Stimulated activated CD8-positive, alpha-beta memory T cell treated with anti-CD3 and anti-CD28 coated beads, Interleukin-4, amount 100 ng/mL, for 48 hours (primary cell): ENCODE measurements at places on chromosomes 11 and 22.

- DNase-seq: peak; percentile 72
Measured at GRCh38 chr11:2301631-2302305, at the start of the genes C11orf21 and TSPAN32. Gene C11orf21, minus strand, starts transcription at chr11:2301918. Its CDS starts 110 bp downstream, at chr11:2301808. Gene TSPAN32, plus strand, starts transcription at chr11:2302013. Its CDS starts 137 bp downstream, at chr11:2302150.

DNA sequence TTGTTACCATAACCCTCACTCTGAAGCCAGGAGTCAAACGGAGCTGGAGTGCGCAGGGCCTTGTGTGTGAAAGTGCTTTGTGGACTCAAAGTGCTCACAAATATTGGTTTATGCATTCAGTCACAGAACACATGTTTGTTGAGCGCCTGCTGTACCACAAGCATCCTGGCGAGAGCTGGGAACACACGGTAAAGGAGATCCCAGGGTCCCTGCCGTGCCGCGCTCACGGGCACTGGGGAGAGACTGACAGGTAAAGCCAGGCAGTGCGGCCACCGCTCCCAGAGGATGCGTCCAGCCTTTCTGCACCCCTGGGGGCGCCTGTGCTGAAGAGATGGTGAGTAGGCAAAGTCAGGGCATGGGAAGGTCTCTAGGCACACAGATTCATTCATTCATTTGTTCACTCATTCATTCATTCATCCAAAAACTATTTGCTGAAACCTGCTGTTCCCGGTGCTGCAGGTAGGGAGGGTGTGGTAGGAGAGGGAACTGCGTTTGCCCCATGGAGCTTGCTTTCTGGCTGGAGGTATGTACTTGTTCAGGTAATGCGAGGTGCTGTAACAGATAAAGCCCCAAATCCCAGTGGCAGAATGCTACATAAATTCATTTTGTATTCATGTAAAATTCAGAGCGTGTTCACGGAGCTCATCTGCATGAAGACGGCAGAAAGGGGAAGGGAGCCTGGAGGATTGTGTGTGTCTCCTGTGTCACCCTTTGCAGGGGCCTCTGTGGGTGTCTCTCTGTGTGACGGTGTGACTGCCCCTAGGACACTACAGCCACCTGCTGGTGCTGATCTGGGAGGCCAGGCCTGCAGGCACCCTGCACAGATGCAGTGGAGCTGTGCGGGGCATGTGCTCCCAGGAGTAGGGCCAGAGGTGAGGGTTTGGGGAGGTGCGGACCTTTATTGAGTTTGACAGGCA is 167.0 kb upstream of the B3GAT1 start:
- no peak for DNase-seq

DNA sequence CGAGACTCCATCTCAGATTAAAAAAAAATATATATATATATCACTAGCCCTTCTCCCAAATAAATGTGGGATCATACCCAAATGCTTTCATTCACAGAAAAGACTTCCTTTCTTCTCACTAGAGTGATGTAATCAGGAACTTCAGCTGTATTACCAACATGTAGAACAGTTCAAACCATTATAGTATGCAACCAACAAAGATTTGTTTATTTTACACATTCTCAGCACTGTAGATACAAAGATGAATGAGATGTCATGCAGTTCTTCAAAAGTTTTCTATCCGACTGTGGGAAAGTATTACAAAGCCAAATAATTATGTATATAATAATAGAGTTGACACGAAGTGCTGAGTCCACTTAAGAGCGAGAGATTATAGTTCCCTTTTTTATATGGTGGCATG is 22.2 kb upstream of the ZNF143 start:
- DNase-seq: no peak

DNA sequence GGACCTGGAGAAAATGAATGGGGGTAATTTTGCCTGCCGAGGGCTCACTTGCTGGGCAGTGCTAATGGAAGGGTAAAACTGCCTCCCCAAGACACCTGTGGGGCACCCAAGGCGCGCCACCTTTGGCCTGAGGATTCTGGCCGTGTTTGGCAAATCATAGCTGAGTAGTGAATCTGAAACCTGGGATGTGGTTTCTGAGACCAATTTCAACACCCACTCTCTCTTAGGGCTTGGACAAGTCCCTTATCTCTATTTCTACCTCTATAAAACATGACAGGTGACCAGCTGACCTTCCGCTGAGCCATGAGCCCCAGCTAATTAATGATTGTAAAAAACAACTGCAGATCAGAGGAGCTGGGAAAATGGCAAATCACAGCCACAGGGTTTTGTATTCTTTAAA is 1.5 kb upstream of the PACSIN3 start:
- DNase-seq: no peak

- DNase-seq: no peak
Measured at GRCh38 chr11:47716692-47717091, 1.5 kb upstream of the AGBL2 start.

GRCh38 chr11:11584530-11584810 is 37.3 kb downstream of the GALNT18 start:
- no peak for DNase-seq

DNA sequence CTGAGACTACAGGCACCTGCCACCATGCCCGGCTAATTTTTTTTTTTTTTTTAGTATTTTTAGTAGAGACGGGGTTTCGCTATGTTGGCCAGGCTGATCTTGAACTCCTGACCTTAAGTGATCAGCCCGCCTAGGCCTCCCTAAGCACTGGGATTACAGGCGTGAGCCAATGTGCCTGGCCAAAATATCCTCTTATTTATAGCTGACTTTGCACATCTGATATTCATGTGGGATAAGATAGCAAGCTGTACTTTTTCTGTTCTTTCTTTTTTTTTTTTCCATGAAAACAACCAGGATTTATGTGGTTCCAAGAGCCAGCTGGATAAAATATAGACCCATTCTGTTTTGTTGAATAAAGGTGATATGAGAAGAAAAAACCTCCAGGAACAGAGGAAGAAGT is 12.1 kb upstream of the XBP1 start:
- DNase-seq: no peak

GRCh38 chr11:34124885-34125668 is 19.6 kb downstream of the NAT10 start:
- DNase-seq: no peak

DNA sequence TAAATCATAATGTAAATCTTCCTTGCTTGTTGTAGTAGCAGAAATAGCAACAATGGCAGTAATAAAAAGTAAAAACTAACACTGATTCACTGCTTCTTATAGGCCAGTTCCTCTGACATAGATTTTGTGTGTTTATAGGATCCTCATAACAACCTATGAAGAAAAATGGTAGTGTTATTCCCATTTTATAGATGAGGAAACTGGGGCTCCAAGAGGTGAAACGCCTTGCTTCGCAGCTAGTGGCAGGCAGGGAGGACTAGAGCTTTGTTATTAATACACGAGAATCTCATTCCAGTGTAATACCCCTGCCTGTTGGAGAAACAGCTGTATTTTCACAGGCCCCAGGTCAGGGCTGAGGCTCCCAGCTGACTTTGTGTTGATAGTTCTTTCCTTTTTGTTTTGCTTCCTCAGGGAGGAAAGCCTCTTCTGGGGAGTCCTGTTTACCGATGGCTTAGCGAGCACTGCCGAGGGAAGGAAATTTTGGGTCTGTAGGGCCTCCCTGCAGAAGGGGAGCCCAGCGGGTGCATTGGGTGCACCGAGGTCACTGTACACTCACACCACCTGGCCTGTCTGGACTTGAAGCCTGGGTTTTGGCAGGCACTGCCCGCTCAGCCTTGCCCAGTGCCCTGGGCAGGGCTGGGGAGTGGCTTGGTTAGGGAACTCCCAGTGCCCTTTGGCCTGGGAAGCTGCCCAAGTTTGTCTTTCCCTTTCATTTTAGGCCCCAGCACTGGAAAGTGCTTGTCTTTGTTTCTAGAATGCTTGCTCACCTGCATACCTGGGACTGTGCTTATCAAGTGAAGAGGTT is 13.5 kb downstream of the KIAA1671 start:
- DNase-seq: no peak

GRCh38 chr11:62472063-62472884 is 53.4 kb downstream of the SCGB1A1 start:
- peak; percentile 25 for DNase-seq

DNA sequence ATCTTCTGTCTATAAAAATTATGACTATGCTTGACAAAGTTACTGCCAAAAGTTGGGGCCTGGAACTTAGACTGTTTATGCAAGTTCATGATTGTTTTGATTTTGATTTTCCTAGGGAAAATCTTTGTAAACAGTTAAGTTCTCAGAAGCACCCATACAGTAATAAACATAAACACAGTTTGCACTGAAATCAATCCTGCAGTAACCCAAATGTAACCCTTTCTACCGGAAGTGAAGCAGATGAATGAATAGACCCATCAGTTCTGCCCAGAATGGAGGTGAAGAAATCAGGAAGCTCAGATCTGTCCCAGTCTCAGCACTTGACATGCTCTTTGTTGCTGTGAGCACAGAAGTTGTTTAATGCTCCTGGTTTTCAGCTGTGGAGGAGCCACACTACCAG is 24.6 kb upstream of the C11orf96 start:
- DNase-seq: no peak

DNA sequence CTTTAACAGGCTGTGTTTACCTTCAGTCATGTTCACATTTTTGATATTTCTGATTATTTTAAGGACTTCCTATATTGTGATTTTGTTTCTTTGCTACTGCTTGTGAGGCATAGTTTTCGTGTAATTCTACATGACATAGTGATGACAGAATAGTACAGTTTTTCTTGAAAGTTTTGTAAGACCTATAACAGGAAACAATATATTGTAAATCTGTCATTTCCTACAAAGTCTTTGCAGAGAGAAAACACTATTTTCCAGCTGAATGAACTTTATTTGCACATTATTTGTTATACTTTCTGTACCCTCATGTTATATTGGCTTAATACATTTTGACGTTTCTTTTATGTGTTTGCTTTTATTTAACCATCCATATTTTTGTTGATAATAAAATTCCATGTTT is 191.1 kb downstream of the TMEM135 start:
- DNase-seq: no peak

- DNase-seq: no peak
Measured at GRCh38 chr11:118406599-118407166, 5.3 kb downstream of the ATP5MG start.

DNA sequence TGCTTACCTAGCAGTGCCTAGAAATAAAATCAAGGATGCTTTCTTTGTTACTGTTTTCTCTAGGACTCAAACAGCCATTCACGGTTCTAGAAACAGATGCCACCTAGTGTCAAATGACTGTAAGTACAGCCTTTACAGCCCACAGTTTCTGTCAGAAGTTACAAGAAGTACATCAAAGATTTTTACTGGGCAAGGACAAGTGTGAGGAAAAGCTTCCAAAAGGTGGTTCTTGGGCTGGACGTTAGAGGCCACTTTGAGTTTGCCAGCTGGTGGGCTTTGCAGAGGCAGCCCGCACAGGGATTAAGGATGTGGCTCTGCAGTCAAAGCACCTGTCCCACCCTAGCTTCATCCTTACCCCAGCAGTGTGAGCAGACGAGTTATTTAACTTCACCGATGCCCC is 6.9 kb downstream of the KMT5B start:
- no peak for DNase-seq

- peak; percentile 13 for DNase-seq
Measured at GRCh38 chr22:44889255-44889878, 120.4 kb downstream of the PHF21B start.

DNA sequence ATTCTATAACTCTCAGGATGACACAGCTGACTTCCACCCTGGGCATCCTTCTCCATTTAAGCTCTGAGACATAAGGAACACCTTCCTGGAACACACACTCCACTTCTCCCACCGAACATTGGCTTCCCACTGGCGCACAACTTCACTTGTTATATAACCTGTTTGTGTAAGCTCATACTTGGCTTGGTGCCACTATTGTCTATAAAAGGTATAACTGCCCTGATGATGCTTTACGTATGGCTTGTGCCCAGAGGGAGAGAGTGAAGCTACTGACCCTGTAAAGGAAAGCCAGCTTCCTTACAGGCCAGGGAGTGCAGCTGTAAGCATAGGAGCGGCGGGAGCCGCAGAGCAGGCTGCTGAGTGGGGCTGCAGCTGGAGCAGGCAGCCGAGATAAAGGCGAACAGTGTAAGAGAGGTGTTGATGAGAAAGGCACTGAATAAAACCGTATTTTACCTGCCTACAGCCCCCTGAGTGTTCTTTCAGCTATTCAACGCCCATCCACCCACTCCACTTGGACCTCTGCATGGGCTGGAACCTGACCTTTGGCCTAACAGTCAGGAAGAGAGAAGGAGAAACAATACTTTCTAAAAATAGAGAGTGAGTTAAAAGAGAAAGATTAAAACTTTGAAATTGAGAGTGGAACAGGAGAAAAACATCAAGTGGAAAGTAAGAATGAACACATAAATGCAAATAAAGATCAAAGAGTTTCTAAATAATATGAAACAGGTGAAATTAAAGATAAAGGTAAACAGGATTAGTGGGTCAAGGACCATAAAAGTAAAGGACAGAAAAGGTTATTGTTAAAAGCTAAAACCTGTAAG is 252.1 kb upstream of the ARHGAP42 start:
- no peak for DNase-seq

DNA sequence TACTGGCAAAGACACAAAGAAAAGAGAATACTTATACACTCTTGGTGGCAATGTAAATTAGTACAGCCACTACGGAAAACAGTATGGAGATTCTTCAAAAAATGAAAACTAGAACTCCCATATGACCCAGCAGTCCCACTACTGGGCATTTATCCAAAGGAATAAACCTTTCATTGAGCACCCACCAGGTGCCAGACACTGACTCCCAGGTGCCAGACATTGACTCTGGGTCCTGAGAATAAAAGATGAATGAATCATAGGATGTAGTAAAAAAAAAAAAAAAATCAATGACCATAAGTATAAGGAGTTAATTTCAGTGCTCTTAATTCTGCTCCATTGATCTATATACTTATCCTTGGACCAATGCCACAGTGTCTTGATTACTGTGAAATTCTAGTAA is 28.2 kb downstream of the HEPHL1 start:
- DNase-seq: no peak

DNA sequence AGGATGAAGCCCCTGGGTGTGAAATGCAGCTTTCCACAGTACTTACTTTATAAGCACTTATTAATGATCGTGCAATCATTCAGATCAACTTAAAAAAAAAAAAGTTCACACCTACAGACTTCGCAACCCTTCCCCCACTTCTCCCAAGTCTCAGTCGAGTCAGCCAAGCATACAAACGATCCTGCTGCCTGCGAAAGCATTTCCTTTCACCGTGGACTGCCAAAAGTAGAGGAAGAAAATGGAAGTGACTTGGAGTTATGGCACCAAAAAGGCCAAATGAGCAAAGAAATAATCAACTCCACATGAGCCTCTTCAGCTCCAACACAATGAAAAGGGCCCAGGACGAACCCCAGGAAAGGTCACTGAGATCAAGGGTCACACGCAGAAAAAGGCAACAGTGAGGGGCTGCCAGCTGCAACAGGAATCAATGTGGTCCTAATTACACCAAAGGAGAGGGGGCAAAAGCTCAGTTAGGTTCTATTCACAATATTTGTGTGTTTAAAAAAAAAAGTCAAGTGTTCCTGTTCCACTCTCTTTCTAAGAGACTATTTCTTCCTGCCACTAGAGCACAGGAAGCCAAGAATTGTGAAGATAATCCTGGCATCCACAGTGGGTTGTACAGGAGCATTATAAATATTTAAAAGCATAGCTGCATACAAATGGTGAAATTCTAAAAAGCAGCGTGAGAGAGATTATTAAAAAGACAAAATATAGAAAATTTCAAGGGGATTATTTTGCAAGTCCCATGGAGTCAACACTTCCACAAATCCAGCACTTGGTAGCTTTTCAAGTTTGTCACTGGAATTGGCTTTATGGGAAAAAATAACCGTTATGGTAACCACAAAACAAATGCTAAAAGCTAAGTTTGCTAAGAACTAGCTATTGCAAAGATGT is 28.4 kb downstream of the CDON start:
- no peak for DNase-seq
